ENCODE measurements at places on chromosomes 12 and 14. TPM values are rescaled to one million over a fixed set of nuclear protein-coding genes. Genes with fewer than 3 reads are reported as not detected.

GRCh38 chr14:51451561-51451960 lies 200.1 kb upstream of the FRMD6 start:
- no peak overlapping the region for H3K4me3 ChIP-seq
- no peaks in the 10 kb centered on the region for H3K36me3 ChIP-seq

DNA sequence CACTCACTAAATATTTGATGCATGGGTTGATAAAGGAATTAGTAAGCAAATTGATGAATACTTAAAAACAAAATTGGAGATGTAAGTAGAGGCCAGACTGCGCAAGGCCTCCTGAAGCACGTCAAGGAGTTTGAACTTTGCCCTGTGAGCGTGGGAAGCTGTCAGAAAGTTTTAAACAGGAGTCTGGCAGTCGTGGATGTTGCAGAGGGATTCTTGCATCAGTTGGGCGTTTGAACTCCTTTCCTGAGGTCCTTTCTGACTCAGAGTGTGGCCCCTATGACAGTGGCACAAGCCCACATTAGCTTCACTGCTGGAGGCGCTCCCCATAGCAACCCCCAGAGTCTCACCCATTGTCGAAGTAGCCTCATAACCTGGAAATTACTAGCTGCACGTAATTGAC lies 17.9 kb upstream of the IL22 start:
- H3K4me3 ChIP-seq = no peak overlapping the region
- no peaks in the 10 kb centered on the region for H3K4me1 ChIP-seq
- H3K36me3 ChIP-seq = no peaks in the 10 kb centered on the region

- no peaks in the 10 kb centered on the region for H3K36me3 ChIP-seq
- no peaks in the 10 kb centered on the region for H3K27me3 ChIP-seq
- H3K4me3 ChIP-seq = no peak overlapping the region
- DNase-seq = no peak
Observed at GRCh38 chr14:24563505-24563904, 12.5 kb downstream of the CTSG start.

DNA sequence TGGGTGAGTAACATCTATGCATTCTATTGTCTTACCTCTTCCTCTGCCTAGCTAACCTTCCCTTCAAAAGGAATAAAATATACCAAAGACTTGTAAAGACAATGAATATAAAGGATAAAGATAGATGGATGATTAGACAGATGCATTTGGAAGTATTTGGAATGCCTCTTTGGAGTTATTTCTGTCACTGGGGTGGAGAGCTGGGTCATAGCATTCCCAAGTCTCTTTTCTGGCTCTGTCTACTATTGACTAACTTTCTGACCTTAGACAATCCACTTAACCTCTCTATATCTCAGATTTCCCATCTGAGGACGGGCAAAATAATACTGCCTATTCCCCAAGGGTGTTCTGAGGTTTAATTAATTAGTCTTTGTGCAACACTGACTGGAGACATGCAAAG lies 517.4 kb downstream of the DIO2 start:
- H3K4me3 ChIP-seq = no peak overlapping the region
- H3K4me1 ChIP-seq = no peaks in the 10 kb centered on the region
- no peak overlapping the region for H3K27ac ChIP-seq
- H3K36me3 ChIP-seq = no peaks in the 10 kb centered on the region
- no peak for DNase-seq
- H3K27me3 ChIP-seq = no peaks in the 10 kb centered on the region

UBC gene
- 2,671 TPM for total RNA-seq

CD163L1 gene
- 0.74 TPM for total RNA-seq

- peaks cover 52% of the 10 kb centered on the region for H3K4me1 ChIP-seq
- DNase-seq = no peak
- H3K27ac ChIP-seq = peak overlapping the region; percentile 97
- H3K36me3 ChIP-seq = no peaks in the 10 kb centered on the region
- peak overlapping the region; percentile 79 for H3K4me3 ChIP-seq
Observed at GRCh38 chr12:71840231-71840847, 780 bp downstream of the TBC1D15 start.

GRCh38 chr12:4307593-4308333 lies 13.2 kb upstream of the TIGAR start:
- H3K27me3 ChIP-seq = no peaks in the 10 kb centered on the region
- peaks cover 7% of the 10 kb centered on the region for H3K36me3 ChIP-seq
- peak overlapping the region; percentile 21 for H3K4me3 ChIP-seq
- no peak for DNase-seq
- H3K27ac ChIP-seq = peak overlapping the region; percentile 70

DNA sequence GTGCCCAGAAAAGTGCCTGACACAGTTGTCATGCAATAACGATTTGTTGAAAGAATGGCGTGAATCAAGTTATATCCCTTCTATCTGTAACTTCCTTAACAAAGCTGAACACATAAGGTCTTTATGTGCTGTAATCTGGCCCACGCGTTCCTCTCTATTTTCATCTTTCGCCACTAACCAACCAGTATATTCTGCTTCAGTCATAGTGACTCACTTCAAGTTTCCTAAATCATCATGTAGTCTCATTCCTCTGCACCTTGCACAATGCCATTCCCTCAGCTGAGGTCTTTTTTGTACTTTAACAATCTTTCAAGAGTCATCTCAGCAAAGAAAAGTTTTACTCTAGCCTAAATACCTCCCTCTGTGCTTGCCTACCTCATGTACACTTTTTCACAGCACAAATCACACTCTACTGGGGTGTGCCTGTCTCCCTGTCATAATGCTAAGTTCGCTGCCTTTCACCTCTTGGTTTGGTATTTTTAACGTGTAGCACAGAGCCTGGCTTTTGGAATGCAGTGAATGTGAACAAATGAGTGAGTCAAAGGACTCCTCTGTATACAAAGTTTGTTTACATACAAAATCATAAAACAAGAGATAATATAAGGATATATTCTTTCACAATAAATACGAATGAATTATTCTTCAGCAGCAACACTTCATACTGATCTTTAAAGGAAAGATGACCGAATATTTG lies 2.9 kb upstream of the CMAS start:
- H3K27ac ChIP-seq = no peak overlapping the region
- no peaks in the 10 kb centered on the region for H3K27me3 ChIP-seq
- H3K36me3 ChIP-seq = no peaks in the 10 kb centered on the region
- no peak overlapping the region for H3K4me3 ChIP-seq
- no peak for DNase-seq

GRCh38 chr14:101404426-101405170 lies 156.7 kb upstream of the DIO3 start:
- H3K27me3 ChIP-seq = no peaks in the 10 kb centered on the region
- H3K4me1 ChIP-seq = peaks cover 65% of the 10 kb centered on the region
- H3K4me3 ChIP-seq = no peak overlapping the region

GRCh38 chr12:68912916-68913315 lies 20.1 kb downstream of the CPM start:
- no peaks in the 10 kb centered on the region for H3K27me3 ChIP-seq
- no peaks in the 10 kb centered on the region for H3K36me3 ChIP-seq
- H3K4me3 ChIP-seq = no peak overlapping the region
- DNase-seq = no peak
- peaks cover 5% of the 10 kb centered on the region for H3K4me1 ChIP-seq

KLHDC1 gene
- total RNA-seq = 4.7 TPM

EPYC gene
- total RNA-seq = not detected

GRCh38 chr14:99551034-99551922 lies 52.7 kb downstream of the CCDC85C start:
- no peaks in the 10 kb centered on the region for H3K27me3 ChIP-seq
- H3K36me3 ChIP-seq = no peaks in the 10 kb centered on the region
- no peak for DNase-seq

GRCh38 chr14:105446971-105447370 lies 27.3 kb downstream of the MTA1 start:
- no peak overlapping the region for H3K4me3 ChIP-seq
- H3K27ac ChIP-seq = no peak overlapping the region
- peaks cover 22% of the 10 kb centered on the region for H3K36me3 ChIP-seq
- no peaks in the 10 kb centered on the region for H3K27me3 ChIP-seq
- DNase-seq = no peak

GRCh38 chr14:76245097-76245496 lies 93.4 kb downstream of the GPATCH2L start:
- no peak overlapping the region for H3K4me3 ChIP-seq
- DNase-seq = no peak
- no peaks in the 10 kb centered on the region for H3K27me3 ChIP-seq
- H3K4me1 ChIP-seq = no peaks in the 10 kb centered on the region
- no peaks in the 10 kb centered on the region for H3K36me3 ChIP-seq
- H3K27ac ChIP-seq = no peak overlapping the region

DNA sequence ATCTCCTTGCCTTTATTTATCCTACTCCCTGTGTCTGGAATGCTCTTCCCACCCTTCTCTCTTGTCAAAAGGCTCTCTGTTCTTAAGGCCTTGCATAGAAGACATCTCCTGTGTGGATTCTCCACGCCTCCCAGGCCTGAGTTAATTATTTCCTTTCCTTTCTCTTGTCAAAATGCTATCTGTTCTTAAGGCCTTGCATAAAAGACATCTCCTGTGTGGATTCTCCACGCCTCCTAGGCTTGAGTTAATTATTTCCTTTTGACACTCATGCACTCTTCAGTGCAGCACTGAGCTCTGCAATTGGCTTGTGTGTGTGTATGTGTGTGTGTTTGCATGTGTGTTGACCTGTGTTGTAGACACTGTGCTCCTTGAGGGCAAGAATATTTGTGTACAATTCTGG lies 52.1 kb upstream of the DCD start:
- DNase-seq = no peak
- H3K4me3 ChIP-seq = no peak overlapping the region

GRCh38 chr14:69882116-69882864 lies 3.1 kb downstream of the SMOC1 start:
- no peak overlapping the region for H3K4me3 ChIP-seq
- DNase-seq = peak; percentile 22
- H3K36me3 ChIP-seq = no peaks in the 10 kb centered on the region
- no peak overlapping the region for H3K27ac ChIP-seq
- no peaks in the 10 kb centered on the region for H3K27me3 ChIP-seq

All from vagina (tissue), 2 donors.